Breast epithelium (tissue), 4 donors: ENCODE measurements at places on chromosomes 1 and 21. TPM values are rescaled to one million over a fixed set of nuclear protein-coding genes. Genes with fewer than 3 reads are reported as not detected.

GRCh38 chr1:247212627-247213617, 41.1 kb upstream of the ZNF124 start:
- no peak for DNase-seq

KRTAP7-1 gene
- not detected for total RNA-seq

DENND2C gene
- 2.6 TPM for total RNA-seq

DNA sequence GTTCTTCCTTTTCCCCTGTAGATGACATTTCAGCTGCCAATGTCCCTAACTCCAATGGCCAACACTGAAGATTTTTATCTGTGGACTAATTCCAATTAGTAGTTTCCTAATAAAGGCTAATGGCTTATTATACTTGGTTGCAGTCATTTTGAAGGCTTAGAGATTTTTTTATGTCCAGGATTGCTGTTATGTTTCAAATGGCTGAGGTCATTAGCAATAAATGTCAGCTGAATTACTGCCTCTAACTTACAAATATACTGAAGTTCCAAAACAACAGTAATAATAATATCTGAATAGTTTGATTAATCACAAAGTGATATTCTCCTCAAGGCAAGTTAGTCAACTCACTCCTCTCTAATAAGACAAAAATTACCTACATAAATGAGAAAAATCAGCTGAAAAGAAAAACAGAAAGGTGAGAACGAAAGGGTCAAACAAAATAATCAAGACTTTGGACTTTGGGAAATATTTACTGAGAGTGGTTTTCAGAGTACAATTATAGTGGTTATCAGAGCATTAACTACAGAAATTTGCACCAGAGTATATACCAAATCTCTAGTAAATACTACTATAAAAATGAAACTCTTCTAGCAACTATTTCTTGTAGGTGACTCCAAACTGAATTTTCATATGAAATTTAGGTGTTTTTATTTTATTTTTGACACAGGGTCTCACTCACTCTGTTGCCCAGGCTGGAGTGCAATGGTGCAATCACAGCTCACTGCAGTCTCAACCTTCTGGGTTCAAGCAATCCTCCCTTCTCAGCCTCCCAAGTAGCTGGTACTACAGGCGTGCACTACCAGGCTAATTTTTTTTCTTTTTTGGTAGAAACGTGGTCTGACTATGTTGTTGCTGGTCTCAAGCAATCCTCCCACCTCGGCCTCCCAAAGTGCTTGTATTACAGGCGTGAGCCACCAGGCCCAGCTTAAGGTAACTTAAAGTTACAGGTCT, 3.5 kb downstream of the ZZZ3 start:
- DNase-seq = no peak

DNA sequence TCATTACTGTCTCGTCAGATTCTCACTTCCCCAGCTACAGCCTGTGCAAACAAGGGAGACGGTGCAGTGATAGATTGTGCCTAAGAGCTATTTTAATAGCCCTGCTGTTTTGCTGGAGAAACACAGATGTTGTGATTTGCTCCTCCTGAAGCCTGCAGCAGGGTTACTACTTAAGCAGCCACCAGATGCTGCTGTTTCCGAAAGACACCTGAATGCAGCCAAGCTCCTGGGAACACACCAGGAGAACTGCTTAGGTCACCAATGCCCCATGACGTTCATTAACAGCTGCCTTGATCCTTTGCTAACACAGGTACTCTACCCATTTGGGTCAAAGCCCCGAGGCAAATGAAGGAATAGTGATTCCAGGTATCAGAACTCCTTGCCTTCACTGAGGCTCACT, 411.8 kb upstream of the DAB1 start:
- DNase-seq = no peak

PLA2G2D gene
- total RNA-seq = not detected

HES2 gene
- not detected for total RNA-seq

TMEM234 gene
- 20.6 TPM for total RNA-seq

GRCh38 chr1:94741510-94741909, 78.6 kb upstream of the SLC44A3 start:
- DNase-seq = no peak

- DNase-seq = no peak
These were observed 46.7 kb upstream of the OSBPL9 start for GRCh38 chr1:51570063-51570710.

CFHR3 gene
- not detected for total RNA-seq

FCRL5 gene
- total RNA-seq = 5.2 TPM

CD101 gene
- 0.73 TPM for total RNA-seq

MAN1C1 gene
- total RNA-seq = 6.9 TPM

DNA sequence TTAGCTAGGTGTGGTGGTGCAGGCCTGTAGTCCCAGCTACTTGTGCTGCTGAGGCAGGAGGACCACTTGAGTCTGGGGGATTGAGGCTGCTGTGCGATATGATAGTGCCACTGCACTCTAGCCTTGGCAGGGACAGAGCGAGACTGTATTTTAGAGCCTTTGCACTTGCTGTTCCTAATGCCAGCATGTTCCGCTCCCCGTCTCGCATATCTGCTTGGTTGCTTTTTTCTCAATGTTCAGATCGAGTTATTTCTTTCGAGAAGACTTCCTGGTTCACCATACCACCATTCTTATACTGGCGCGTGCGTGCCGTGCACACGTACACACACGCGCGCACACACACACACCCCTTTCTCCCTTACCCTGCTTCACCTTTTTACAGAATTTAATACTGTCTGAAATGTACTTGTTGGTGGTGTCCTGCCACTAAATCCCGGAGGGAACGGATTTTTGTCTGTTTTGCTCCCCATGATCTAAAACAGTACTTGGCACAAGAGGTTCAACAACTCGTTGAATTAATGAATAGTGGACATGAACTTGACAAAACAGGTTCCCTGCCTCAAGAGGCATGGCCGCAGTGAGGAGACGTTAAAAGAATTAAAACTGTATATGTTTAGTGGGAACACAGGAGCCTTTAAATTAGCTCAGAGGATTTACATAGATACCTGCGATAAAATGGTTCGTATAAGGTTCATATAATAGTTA, 1.1 kb upstream of the RPRD2 start:
- DNase-seq = no peak

DNA sequence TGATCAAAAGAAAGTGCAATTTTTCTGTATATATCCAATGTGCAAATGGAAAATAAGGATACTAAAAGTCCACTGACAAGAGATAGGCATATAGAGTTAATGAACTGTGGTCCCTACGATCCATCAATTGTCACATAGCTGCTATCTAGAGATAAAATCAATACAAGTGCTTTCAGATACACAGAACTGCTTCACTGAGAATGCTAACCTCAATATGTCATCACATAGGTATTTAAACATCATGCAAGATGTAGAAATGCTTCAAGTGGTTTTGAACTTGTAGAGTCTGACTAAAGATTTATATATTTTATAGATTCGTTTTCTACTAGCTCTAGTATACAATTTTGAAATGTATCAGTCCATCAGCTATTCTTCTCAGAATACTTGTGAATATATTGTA, 1604.7 kb downstream of the PLA2G4A start:
- DNase-seq = no peak

GRCh38 chr1:176575991-176576390, 113.0 kb downstream of the PAPPA2 start:
- no peak for DNase-seq

DNA sequence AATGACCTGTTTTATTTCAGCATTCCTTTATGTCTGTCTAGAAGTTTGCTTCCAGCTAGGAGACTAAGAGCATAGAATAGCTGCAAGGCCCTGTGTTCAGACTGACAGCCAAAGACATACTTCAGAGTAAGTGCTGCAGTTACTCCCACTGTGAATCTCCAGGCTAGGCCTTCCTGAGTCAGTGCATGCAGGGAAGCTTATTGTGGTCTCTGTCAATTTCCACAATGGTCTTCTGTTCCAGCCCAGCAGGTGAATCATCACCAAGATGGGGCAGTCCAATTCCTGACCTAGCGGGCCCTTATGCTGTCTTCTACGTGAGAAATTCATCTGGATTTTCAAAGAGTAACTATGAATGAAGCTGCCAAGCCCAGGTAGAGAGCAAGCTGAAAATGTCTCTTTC, 146.3 kb upstream of the C8B start:
- DNase-seq = no peak

- no peak for DNase-seq
These were observed 30.5 kb downstream of the MROH7 start for GRCh38 chr1:54671985-54672608.

GRCh38 chr1:195105281-195105680, 1503.0 kb downstream of the KCNT2 start:
- DNase-seq = no peak

MAB21L3 gene
- total RNA-seq = not detected

OR2AK2 gene
- total RNA-seq = not detected

GRCh38 chr1:150780510-150780909, 14.9 kb upstream of the CTSS start:
- no peak for DNase-seq

- no peak for DNase-seq
These were observed 13.8 kb downstream of the RASSF5 start for GRCh38 chr1:206521127-206521526.

URB1 gene
- 20.6 TPM for total RNA-seq

DNA sequence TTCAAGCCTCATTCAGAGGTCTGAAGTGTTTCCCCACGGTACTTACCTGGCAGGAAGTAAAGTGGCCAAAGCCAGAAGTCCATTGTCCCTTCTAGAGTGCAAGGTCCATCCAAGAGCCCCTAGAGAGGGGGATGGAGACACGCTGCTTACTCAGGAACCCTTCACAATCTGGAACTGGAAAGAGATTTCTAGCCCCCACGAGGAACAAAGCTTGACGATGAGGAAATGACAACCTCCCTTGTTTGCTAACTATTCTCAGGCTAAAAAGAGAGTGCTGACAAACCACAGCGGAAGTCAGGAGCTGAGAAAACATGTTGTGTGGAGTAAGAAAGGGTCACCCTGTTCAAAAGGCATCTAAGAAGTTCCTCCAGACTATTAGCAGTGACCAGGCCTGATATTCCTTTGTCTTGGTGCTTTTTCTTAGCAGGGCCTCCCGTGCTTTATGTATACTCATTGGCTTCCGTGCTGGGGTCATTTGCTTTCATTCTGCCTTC, at the start of gene FCMR:
Gene FCMR (minus strand): TSS at position 170 of the 494 bp plus-strand sequence. CDS start 87 bp downstream, at position 83.
- DNase-seq = no peak

LINGO4 gene
- 0.88 TPM for total RNA-seq

SPATA21 gene
- total RNA-seq = not detected
